ENCODE measurements at places on chromosomes 5 and 9.
A peak's percentile ranks its signal among the peaks of the same experiment; 100 is the strongest.

- no peak for DNase-seq
These were observed 399.5 kb upstream of the TNC start for GRCh38 chr9:115517335-115518075.

DNA sequence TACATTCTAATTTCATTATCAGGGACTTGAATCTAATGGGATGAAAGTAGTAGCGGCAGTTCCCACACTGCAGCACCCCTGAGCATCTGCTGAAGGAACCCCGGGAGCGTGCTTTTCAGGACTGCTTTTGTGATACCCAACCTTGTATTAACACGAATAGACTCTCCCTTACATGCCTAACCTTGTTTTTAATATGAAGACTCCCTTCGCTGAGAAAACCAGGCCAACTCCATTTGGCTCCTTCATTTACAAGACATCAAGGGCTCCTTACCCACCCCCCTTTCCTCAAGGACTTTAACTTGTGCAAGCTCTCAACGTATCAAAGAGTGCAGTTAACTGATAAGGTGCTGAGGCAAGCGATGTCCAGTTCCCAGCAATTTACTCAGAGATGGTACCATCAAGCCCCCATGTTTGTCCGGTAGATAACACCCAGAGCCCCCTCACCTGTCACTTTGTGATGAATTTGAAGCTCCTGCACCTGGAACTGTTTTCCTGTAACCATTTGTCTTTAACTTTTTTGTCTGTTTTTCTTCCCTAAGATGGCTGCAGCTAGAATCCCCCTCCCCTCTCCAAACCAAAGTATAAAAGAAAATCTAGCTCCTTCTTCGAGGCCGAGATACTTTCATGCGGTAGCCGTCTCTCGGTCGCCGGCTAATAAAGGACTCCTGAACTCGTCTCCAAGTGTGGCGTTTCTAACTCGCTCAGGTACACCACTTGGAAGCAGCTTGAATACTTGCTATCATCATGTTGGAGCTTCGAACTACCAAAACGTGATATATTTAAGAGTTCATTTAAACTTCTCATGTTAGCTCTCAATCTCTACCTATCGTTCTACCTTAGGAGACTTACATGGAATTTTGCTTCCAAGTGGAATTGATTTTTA lies 10.7 kb downstream of the HNRNPH1 start:
- no peak for DNase-seq

DNA sequence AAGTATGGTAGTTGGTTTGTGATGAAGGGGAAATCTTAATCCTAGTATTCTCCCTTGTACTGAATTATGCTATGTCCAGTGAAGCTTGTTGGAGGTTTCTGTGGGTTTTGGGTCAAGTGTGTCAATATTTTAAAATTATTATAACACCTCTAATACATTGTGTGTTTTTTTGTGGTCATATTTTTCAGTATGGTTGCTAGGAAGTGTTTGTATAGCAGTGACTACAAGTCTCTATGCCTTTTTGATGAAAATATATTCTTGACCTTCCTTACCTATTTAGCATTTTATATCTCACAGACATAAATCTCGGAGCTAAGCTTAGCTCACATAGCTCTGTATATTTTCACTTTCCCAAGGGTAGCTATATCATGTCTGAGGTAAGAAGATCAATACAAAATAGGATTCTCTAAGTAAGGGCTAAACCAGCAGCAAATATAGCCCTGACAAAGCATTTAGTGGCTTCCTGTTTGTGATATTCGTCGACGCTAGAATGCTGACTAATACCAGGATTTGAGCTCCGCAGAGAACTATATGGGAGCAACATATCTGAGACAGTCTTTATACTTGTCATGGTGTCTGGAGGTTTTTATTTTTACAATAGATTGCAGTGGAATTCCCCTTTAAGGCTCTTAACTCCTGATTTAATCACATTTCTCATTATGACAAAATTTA lies 82.3 kb downstream of the MACIR start:
- DNase-seq, result no peak

DNA sequence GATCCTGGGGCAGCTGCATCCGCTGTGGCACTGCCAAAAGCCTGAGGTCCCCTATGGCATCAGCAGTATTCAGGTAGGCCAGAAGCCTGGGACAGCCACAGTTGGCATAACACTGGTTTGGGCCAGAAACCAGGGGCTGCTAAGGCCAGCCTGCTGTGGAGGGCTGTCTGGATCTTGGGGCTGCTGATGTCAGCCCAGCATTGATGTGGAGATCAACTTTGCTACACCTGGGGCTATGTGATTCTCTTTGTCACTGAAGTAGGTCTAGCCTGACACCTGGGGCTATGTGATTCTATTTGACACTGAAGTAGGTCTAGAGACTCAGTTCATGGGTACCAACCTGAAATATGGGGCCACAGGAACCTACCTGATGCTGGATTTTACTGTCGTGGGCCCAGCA lies 411.5 kb downstream of the RASEF start:
- DNase-seq, result no peak

DNA sequence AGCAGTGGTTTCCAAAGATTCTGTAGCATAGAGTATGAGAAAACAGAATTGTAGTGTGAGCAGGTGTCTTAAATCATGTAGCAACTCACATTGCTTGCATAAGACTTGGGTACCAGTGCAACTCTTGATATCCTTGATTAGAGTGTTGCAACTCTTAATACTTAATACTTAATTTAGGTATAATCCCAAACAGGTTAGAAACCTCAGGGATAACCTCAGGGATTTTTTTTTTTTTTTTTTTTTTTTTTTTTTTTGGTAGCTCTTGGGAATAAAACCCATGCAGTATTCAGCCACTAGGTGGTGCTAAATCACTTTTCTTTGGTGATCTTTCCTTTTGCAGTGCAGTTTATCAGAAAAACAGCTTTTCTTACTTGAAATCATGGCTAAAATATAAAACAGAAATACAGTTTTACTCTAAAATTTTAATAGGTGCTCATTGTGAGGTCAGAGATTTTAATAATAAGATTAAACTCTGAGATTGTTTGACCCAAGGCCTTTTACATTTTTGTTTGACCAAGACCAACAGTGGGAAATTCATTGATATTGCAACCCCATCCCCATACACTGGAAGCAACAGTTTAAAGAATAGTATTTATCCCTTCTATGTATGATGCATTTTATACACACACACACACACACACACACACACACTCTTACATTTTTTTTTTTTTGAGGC lies 55.3 kb downstream of the ERAP1 start:
- peak; percentile 87 for DNase-seq

DNA sequence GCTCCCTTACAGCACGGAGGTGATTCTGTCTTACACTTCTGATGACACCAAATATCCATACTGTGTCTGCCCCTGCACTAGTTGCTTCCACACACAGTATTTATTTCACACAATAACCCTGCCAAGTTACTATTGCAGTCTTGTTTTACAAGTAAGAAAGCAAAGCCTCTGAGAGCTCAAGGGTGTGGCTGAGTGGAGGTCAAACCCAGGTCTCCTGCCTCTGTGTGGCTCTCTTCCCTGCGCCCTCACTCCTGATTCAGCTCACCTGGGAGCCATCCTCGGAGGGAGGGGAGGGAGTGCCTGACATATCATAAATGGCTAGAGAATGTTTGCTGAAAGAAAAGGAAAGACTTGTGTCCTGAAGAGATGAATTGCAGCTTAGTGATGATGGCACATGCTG lies 41.0 kb downstream of the MVB12B start:
- no peak for DNase-seq

DNA sequence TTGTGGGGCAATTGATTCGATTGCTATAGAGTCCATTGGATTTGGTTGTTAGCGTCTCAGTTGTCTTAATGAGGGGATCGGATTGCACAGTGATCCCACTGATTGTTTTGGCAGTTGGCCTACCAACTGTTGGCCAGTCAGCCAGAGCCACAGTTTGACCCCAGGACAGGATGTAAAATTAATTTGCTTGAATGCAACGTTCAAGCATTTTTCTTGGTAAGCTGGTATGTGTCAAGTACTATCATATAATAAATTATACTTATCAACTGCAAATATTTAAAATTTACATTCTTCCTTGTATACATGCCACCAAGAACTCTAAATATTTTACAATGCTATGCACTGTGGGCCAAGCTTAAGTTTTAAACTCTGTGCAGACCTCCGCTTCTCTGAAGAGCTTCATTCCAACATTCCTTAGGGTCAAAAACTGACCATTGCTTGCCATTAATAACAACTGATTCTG lies 80.4 kb upstream of the OSMR start:
- no peak for DNase-seq

GRCh38 chr5:17951392-17952169 lies 317.3 kb downstream of the TAF11L14 start:
- peak; percentile 20 for DNase-seq

DNA sequence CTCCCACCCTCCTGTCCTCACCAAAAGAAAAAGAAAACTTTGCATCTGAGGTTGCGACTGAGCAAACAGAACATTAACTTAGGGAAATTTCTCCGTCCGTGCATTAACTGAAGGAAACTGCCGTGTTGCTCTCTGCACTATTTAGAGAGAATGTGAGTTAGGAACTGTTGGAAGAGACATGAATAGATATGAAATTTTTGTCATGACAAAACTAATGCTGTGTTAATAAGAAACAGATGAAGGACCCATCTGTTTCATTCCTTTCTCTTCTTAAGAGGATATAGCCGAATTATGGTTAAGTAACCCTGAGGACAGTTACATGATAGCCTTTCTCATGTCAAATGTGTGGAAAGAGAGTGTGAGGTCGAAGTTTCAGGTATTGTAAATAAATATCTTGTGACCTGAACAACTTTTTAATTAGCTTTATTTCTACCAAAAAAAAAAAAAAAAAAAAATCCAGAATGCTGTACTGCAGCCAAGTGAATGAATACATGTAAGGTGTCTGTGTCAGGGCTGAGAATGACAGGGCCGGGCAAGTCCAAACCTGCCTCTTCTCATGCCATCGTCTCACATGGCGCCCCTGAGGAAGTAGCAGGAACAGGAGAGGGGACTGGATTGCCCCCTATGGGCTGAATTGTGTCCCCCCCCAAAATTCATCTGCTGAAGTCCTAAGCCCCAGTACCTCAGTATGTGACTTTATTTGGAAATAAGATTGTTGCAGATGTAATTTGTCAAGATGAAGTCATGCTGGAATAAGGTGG lies 35.6 kb upstream of the ANKRD33B start:
- DNase-seq, result peak; percentile 83

DNA sequence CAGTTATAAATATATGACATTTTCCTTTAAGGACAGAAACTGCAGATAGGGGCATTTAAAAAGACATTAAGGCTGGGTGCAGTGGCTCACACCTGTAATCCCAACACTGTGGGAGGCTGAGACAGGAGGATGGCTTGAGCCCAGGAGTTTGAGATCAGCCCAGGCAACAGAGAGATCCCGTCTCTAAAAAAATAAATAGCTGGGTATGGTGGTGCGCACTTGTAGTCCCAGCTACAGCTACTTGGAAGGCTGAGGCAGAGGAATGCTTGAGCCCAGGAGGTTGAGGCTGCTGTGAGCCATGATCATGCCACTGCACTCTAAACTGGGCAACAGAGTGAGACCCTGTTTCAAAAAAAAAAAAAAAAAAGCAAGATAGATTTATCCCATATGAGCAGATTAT lies 63.6 kb downstream of the CSNK1A1 start:
- no peak for DNase-seq

- DNase-seq, result peak; percentile 38
These were observed 148.0 kb downstream of the TARS1 start for GRCh38 chr5:33588654-33589372.

DNA sequence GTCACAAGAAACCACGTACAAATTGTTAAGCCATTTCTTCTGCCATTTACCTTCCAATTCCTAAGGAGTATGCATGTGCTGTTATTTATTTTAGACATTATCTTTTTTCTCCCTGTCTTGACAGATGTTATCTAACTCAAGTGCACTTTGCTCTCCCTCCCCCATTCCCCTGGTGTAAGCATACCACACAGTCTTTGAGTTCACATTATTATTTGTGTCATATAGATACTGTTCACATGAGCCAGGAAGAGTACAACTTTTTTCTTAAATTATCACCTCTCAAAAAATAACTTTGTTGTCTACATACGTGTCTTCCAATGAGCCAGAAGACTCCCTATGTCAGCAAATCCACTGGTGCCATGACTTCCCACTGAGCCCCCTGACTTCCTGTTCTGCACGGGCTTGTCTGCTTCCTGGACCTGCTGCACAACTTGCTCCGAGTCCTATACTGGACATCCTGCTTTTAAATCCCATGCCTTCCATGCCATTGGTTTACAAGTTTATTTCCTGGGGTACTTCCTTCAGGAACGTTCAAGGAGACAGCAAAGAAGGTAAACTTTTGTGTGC lies 19.9 kb upstream of the FAM120A start:
- DNase-seq, result no peak

- no peak for DNase-seq
These were observed 92.3 kb downstream of the PTCD2 start for GRCh38 chr5:72412283-72413055.

GRCh38 chr5:115428676-115429075 lies 115.9 kb downstream of the FEM1C start:
- no peak for DNase-seq

- no peak for DNase-seq
These were observed 15.1 kb downstream of the IFNA1 start for GRCh38 chr9:21455320-21455719.

DNA sequence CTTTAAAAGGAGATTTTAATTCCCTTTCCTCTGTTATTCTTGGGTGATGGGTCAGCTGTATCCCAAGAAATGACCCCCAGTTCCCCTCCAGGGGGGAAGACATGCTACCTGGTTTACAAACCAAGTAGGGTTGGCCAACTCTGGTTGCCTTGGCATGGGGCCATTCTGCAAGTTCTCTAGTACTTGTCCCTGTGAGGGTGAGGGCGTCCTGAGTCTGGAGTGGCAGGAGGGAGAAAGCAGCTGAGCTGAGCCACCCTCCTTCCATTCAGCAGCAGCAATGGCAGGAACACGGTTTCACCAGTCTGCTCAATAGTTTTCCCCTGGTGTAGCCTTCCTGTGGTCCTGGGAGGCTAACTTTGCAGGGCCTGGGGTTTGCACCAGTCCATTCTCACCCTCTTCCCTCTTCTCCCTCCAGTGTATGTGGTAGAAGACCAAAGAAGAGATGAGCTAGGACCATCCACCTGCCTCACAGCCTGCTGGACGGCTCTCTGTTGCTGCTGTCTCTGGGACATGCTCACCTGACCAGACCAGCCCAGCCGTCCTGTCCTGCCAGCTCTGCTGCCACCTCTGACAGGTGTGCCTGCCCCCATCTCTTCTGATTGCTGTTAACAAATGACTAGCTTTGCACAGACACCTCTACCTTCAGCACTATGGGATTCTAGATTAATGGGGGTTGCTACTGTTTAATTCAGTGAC lies 59.9 kb downstream of the PFDN1 start:
- DNase-seq, result no peak

DNA sequence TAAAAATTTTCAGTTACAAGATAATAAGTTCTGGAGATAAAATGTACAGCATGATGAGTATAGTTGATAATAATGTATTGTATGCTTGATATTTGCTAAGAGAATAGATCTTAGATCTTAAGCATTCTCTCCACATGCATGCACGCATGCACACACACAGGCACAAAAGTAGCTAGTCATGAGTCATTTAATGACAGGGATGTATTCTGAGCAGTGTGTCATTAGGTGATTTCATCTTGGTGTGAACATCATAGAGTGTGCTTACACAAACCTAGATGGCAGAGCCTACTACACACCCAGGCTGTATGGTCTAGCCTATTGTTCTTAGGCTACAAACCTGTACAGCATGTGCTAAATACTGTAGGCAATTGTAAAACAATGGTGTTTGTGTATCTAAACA lies 124.2 kb downstream of the PTTG1 start:
- no peak for DNase-seq

GRCh38 chr9:37447111-37447510 lies 18.1 kb downstream of the ZBTB5 start:
- DNase-seq, result no peak

Data from NCI-H1694 (cell line).